ENCODE measurements at places on chromosomes 3 and 15.

- DNase-seq = peak; percentile 56
Observed at GRCh38 chr15:73265536-73266153, 103.1 kb downstream of the HCN4 start.

- no peak for DNase-seq
Observed at GRCh38 chr15:39618063-39618823, 37.4 kb downstream of the THBS1 start.

- DNase-seq = no peak
Observed at GRCh38 chr3:129548104-129548965, 5.4 kb downstream of the H1-8 start.

DNA sequence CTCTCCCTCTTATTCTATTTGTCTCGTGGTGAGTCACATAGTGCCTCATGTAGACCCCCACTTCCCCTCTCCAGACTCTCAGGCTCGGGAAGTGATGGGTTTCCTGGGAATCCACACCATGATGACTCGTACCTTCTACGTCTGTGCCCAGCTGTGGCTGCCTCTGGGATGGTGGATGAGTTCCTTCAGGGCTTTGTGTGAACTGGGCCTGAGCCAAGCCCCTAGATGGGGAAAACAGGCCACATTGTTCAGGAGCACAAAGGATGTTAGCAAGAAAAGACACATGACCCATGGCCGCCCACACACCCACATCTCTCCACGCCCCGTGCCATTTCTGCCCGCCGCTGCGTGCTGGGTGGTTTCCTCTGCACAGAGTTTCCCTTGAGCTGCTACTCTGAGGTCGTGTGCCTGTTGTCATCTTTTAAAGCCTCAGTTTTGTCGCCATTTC, 10.5 kb downstream of the ISG20 start:
- peak; percentile 68 for DNase-seq

DNA sequence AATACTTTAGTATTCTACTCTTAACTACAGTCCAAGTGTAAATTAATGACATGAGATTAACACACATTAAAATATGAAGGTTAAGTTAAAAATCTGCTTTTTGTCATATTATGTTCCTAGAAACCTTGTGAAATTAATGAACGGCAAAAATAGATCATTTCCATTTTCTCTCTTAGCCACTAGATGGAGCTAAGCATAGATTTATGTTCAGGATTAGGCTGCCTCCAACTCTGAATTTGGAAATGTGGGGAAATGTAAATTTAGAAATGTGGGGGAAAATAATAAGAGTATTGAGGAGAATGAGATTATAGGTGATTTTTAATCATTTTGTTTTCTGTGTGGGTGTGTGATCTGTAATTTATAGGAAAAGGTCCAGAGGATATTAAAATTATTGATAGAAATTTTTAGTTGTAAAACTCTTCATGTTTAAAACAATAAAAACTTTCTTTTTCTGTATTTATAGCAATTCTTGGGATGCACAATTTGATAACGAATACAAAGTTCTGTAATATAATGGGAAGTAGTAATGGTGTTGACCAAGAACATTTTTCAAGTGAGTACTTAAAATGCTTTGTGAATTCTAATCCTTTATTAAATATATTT, 59.2 kb downstream of the TMOD3 start:
- DNase-seq = no peak

DNA sequence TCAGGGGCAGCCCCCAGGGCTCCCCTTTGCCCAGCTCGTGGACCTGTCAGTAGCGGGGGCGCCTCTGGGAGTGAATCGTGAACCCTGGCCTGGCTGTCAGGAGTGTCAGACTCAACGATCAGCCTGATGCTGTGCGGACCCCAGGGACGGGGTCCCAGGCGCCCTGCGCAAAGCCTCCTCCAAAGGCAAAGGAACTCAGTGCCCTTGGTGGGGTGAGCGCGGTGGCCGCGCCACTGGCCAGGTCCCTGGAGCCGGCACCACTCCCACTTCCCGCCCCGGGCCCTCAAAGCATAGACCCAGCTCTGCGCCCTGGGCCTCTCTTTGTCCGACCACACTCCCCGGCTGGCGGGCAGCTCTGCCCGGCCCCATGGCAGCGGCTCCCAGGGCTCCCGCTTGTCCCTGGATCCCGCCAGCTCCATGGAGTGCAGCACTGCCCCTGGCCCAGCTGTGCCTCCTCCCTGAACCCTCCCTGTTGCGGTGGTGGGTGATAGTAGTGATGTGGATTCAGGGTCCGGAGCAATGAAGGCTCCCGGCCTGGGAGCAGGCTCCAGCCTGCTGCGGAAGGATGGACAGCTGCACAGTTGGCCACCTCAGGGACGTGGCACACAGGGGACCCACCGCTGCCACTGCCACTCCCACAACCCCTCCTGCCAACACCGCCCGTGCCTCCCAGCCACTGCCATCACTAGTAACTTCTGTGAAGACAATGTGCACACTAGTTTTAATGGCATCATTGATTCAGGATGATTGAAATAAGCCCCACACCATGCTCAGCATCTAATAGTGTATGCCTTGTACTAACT, 263.8 kb downstream of the ZBBX start:
- no peak for DNase-seq

DNA sequence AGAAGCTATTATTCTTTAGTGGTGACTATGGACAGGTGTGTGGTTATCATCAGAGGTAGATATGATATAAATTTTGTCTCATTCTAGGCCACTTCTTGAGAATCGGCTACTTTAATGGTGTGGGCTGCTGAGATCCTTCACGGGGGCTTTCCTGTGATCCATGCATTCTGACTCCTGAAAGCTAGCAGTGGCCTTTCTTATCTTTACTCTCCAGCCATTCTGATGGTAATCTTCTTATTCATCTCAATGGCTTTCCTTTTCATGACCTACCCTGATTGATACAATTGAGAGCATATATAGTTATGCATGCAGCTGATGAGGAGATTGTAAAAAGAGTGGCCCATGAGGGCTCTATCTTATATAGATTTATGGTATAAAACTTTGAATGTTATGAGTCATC, 78.3 kb upstream of the ZPLD1 start:
- no peak for DNase-seq

DNA sequence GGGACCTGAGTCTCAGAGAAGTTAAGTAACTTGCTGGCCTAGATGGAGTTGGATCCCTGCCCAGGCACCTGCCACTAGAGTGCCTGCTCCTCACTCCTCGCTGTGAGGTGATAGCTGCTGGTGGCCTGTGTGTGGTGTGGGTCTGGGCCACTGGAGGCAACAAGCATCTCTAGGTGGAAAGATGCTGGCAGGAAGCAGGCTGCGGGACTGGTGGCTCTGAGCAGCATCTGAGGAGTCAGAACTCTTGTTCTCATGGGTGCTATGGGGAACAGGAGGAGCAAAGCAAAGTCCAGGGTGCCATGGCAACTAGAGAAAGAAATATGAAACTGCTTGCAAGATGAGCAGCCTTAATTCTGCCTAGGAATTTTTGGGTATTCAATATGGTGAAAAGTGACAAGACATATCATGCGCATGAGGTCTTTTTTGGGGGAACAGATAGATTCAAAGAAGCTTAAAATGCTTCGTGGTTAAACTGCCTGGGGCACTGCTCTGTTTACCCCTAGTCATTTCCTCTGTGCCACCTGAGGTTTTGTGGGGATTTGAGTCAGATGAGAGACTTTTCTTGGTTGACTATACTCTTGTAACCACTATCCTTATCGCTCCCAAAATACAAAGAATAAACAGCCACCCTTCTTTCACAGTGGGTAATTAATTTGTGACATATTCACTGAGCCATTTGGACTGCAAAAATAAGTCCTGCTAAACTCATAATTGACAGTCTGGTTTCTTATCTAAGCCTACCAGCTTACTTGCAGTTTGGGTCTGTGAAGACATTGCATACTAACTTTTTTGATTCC, 50.3 kb downstream of the MED12L start:
- peak; percentile 69 for DNase-seq

DNA sequence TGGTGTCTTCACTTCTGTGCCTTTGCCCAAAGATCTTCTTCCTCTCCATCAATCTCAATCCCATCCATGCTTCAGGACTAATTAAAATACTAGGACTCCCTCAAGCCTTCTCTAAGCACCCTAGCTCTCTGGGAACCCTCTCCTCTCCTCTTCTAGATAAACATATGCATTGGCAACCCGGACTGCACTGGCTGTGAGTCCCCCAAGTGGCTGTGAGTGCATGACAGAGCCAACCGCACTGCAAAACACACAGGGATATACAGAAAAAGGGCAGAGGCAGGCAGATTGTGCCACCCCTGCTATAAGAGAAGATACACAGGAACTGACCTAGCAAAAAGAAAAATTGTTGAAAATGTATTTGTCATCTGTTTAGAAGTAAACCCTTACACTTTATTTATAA, 457.1 kb downstream of the MFSD1 start:
- DNase-seq = no peak

- no peak for DNase-seq
Observed at GRCh38 chr15:51709031-51709430, 27.7 kb downstream of the SCG3 start.

GRCh38 chr15:73697033-73697467, 12.9 kb downstream of the CD276 start:
- DNase-seq = peak; percentile 84

DNA sequence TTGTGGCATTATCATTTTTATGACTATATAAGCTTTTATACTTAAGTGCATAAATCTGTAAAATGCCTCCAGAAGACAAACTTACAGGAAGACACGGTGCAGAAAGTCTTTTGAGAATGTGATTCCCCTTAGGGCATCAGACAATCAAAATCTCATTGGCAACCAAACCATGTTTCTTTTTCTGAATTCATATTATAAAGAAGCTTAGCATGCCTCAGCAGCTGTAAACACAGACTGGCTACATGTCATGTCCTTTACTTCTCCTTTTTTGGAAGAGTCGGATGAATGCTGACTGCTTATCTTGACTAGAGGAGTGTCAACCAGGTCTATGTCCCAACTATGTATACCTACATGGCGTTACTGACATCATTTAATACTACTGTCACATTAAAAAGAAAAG, 150.1 kb downstream of the PLD1 start:
- no peak for DNase-seq

DNA sequence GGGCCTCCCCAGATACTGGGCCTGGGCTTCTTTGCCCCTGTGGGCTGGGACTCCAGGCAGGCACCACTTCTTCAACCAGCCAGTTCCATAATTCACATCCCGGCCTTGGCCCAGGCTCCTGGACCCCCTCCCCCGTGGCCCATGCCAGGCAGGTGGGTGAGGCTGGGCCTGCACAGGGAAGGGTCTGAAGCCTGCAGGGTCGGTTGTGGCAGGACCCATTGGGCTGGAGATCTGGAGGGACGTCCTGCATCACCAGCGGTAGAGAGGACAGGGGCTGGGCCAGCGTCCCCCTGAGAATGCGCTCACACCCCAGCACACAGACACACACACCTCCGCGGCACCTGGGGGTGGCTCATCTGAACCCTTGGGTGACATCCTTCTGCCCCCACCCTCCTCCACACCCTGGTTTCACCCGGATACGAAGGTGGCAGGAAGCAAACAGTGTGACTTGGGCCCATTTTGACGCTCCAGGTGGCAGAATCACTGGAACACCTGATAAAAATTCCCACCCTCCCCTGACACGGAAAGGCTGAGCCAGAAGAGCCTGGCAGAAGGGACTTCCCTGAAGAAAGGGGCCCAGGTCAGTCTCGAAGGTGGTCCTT, 15.4 kb downstream of the ZDHHC19 start:
- no peak for DNase-seq

GRCh38 chr3:9068051-9068450, 104.8 kb upstream of the RAD18 start:
- DNase-seq = no peak

GRCh38 chr15:99944131-99944530, 210.9 kb upstream of the LYSMD4 start:
- DNase-seq = no peak

DNA sequence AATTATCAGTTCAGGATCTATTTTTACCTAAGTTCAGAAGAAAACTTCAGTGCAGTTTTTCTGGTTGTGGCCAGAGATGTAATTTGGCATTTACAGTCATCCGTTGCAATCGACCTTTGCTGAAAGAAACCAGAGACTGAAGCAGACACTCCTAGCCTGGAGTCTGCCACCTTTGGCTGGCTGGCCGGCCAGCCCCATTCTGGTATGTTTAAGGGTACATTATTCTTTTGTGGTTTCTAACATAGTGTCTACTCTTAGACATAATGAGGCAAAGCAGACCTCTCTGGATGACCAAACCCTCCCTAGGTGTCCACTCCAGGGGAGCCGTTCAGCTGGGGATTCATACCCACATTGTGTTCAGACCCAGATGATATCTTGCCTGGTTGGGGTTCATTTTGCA, 275.9 kb upstream of the TPM1 start:
- no peak for DNase-seq

- DNase-seq = no peak
Observed at GRCh38 chr3:15171096-15171495, 35.0 kb upstream of the CAPN7 start.

- no peak for DNase-seq
Observed at GRCh38 chr15:48532946-48533345, 112.6 kb downstream of the FBN1 start.

DNA sequence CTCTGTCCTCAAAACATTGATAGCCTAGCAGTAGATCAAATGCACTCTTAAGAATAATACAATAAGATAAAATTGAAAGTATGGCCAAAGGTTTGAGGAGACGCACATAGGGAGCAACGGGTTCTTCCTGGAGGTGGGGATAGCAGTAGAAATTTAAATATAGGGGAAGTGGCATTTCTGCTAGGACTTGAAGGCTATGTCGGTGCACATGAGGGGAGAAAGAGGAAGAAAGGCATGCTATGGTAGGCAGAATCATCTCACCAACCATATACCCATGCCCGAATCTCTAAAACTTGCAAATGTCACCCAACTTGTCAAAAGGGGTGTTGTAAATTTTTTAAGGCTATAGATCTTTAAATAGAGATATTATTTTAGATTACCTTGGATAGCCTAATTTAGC, 735.1 kb upstream of the LMCD1 start:
- DNase-seq = no peak

DNA sequence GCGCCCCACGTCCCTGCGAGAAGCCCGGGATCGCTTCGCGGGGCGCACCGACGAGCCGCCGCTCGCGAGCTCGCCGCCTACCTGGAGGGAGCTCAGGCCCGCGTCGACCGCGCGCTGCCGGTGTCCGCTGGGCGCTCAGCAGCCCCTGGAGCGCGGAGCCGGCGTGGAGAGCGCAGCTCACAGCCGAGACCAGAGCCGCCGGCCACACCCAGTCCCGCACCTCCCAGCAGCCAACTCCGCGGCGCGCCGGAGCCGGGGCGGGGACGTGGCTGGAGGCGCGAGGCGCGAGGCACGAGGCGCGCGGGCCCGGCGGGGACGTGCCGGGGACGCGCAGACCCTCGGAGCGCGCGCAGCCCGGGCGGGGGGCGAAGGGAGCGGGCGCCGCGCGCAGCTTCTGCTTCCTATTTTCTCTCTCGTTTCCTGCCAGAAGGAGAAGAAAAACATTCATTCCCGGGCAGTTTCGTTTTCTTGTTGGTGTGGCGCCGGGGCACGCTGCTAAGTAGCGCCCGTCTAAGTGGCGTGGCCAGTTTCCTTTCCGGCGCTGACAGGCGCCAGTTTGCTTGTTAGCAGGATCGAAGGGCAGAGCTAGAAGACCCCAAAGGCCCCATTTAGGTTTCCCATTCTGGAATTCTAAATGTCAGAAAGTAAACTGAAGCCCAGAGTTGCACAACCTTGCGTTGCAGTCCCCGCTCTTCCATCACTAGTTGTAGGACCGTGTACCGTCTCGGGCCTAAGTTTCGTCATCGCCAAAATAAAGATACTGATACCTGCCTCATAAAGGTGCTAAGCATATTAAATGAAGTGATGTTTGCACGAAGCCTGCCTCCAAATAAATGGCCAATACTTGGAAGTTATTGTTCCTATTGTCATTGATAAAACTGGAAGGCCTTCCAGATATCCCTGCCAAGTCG, at the start of gene GNB4:
Gene GNB4, minus strand, starts transcription at position 206 of the 911 bp plus-strand sequence. CDS start 25,270 bp downstream, outside the sequence.
- DNase-seq = peak; percentile 32

All from CD4-positive, alpha-beta memory T cell (primary cell).